ENCODE measurements at places on chromosomes 6 and 20.

- no peak for DNase-seq
These were observed 278.7 kb upstream of the PRND start for GRCh38 chr20:4443016-4443415.

DNA sequence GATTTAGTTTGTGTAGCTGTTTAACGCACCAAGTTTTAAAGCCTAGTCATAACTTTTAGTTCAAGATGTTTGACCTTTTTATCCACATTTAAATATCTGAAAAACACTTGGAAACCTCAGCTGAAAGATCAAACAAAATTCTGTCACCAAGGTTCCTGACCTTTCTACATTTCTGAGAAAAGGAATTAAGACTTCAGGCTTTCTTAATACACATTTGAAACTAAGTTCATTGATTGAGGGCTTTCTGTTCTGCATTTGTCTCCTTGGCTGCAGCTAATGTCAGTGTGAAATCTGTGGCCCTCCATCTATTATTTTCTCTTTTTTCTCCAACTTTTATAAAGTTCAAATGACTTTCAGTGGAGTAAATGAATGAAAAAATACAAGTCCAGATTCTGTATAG is 22.7 kb upstream of the FBXL4 start:
- DNase-seq, result no peak

GRCh38 chr20:36881331-36881730 is 5.4 kb downstream of the TLDC2 start:
- no peak for DNase-seq

- DNase-seq, result no peak
These were observed 431.6 kb downstream of the GJA1 start for GRCh38 chr6:121867095-121867494.

DNA sequence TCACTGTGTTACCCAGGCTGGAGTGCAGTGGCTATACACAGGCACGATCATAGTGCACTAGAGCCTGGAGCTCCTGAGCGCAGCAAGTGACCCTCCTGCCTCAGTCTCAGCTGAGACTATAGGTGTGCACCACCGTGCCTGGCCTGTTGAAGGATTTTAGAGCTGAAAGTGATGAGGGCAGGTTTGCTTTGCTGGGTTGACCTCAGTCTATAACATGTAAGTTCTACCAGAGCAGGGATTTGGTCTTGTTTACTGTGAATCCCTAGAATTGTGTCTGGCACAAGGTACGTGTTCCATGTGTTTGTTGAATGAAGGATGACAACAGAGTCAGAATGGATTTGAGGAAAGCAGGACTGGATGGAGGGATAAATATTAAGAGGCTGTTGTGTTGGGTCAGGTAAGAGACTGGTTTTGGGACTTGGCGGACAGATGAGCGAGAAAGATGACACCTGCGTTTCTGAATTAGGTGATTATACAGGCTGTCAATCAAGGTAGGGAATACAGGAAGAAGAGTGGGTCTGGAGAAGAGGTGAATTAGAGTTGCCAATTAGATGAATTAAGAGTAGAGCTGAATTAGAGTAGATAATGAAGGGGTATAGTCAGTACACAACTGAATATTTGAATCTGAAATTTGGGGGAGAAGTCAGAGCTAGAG is 6.5 kb downstream of the ASXL1 start:
- DNase-seq, result no peak

- no peak for DNase-seq
These were observed 9.0 kb downstream of the EMILIN3 start for GRCh38 chr20:41357424-41358163.

DNA sequence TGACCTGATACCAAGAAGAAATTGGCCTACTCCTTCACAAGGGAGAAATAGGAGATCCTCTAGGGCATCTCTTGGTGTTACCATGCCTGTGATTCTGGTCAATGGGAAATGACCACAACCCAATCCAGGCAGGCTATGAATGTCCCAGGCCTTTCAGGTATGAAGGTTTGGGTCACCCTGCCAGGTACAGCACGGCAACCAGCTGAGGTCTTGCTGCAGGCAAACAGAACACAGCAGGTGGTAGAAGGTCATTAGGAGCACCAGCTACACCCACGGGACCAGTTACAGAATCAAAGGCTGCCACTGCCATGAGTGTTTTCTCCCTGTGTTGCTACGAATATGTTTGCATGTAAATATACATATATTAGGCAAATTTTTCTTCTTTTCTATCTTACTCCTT is 202.3 kb downstream of the ERMARD start:
- no peak for DNase-seq

- DNase-seq, result no peak
These were observed 51.2 kb upstream of the ADGRF4 start for GRCh38 chr6:47647188-47647587.

- no peak for DNase-seq
These were observed 20.5 kb downstream of the PERP start for GRCh38 chr6:138086573-138087196.

- DNase-seq, result no peak
These were observed 32.1 kb downstream of the HECA start for GRCh38 chr6:139166956-139167313.

DNA sequence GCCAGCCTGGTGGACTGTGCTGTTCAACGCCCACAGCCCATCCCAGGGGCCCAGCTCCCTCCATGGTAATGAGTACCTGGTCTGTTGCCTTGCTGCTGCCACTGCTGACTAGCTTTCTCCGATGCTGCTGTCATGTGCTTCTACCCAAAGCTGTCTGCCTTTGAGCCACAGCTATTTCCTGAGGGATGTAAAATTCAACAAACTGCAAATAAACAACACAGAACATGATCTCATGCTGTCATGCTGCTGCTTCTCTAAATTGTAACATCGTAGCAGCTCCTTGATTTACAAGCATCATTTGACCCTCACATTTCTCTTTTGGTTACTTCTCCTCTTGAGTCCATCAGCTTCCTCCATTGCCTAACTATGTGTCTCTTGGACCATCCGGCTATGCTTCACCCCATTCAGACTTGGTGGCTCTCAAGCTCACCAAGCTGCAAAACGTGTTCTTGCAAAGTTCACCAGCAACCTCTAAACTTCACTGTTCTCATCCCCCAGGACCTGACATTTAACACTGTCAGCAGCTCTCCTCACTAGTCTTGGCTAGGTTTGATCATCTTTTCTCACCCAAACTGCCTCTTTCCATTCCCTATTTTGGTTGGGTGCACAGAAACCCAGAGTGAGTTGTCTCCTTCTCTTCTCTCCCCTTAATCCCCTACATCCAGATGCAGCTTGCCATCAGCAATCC is 54.6 kb downstream of the FYN start:
- DNase-seq, result no peak

DNA sequence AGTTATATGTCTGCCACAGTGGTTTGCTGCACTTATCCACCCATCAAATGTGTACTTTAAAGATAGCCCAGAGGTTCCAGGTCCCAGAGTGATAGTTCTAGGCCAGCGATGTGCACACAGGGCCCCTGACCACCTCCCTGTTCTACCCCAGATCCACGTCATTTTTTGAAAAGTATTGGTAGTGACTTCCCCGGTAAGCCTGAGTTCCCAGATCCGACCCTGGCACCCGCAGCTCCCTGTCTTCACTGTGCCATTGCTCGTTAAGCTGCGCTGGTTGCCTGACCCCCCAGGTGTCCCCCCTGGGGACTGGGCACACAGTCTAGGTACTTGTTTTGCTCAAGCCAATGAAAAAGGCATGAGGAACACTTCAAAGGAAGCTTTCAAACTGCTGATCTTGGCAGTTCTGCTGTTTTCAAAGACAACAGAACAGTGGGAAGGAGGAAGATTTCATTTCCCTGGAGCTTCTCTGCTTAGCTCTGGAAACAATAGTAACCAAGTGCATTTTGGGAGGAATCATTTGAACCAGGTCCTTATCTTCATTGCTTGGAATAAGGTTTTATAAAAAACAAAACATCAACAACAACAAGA is 116.3 kb upstream of the TAB2 start:
- no peak for DNase-seq

DNA sequence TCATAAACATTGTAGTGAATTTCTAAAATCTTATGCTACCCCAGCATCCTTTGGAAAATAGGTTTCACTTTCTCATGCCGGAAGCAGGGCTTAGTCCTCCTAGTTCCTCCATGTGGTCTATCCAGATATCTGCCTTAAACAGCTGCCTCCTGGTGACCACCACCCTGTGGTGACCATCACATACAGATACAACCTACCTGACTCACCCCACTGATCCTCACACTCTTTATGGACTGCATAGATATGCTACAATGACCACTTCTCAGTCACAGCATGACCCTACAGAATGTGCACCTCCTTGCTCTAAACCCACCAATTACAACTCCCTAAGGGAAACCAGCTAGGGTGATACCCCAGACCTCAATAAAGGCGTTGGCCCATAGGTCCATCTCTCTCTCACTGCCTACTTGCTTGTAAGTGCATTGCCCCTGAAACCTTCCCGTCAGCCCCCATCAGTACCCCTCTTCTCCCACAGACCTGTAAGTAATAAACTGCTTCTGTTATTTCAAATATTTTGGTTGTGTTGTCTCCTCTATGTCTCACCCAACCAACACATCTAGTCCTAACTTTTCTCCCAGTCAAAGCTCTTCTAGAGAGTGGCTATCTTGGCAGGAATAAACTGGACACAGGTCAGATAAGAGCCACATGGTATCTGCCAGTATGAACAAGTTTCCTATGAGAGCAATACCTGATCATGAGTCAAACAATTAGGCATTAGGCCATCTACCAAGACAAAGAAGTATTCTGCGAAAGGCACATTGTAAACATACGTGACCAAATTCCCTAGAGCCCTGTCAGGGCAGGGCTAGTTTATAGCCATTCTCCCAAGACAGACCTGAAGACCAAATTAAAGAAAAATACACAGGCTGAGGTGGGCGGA is 39.4 kb upstream of the PLEKHG1 start:
- DNase-seq, result no peak

DNA sequence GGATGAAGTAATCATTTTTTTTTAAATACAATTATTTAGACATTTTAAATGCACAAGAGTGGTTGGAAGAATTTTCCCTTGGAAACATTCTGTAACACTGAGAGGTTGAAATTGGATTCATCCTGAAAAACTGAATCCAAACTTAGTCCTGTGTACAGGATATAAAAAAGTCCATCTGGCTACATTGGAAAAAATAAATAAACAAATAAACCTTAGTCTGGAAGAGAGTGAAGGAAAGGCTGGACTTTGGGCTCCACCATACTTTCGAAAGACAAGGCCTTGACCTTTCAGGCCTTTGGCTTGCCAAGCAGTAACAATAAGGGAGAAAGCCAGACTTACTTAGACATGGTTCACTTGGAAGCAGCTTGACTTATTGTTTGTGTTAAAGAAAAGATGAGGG is 664.3 kb downstream of the TENT5A start:
- DNase-seq, result no peak

- DNase-seq, result peak; percentile 34
These were observed 55.5 kb downstream of the FOXC1 start for GRCh38 chr6:1665214-1665613.

DNA sequence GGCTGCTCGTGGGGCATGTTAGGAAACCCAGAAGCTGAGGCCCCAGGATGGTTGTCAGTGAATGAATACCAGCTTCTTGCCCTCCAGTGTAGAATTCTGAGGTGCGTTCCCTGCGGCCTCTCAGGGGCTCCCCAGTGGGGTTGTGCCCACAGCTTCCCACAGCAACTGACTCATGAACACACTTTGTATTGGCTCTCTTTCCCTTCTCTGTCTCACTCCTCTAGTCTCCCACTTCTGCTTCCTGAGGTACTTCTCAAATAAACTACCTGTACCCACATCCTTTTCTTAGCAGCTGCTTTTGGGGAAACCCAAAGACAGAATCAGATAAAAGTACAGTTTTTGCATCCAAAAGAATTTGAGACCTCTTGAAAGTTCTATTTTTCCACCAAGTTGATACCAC is 107.7 kb upstream of the JAG1 start:
- no peak for DNase-seq

GRCh38 chr6:40506954-40507353 is 80.2 kb downstream of the LRFN2 start:
- no peak for DNase-seq

DNA sequence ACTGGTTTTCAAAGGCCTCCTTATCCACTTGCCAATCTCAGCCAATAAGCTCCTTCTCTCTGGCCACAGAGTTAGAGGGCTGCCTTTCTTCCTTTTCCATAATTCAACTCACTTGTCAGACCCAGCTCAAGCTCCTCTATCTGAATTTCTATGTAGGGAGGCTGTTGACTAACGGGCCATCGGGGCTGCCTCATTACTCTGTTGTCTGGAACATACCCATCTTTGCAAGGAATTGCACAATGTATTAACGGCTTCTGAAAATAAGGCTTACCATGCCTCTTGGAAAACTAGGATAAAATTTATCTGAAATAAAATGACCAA is 28.5 kb upstream of the KIF6 start:
- DNase-seq, result no peak

DNA sequence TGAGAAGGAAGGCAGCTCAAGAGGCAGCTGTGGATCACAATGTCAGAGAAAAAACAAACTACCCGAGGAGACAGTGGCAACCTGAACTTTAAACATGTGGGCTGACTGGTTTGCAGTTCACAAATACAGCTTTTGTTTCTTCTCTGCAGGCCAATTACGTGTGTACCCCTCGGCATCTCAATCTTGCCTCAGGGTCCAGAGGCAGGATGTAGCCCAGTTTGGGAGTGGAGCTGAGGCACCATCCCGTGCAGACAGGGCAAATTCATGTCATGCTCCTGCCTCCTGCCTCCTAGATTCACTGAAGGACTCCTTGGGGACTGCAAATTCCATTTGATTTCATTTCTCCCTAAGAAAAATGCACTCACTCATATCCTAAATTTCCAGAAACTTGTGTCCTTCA is 94.2 kb upstream of the KCNK16 start:
- no peak for DNase-seq

DNA sequence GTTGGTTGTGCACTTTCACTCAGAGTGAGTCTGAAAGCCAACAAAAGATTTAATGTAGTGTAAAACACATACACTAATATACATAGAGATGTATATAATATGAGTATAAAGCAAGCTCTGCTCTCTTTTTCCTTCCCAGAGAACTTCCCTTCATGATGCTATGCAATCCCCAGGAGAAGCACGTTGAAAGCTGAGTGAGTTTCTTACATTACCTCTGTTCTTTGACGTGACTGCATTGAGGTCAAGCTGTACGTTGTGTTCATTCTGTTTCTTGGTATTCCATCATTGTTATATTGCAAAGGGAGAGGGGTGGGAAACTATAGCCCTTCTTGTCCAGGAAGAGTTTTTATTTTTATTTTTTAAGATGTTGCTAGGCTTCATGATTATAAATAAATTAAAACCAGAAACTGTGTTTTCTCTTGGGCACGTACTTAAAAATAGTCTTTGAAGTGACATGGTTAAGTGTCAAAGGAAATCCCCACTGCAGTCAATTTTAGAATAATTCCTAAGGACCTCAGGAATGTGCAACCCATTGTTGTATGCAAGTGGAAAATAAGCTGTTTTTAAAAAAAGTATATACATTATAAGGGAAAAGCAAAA is 651.0 kb downstream of the CD109 start:
- DNase-seq, result no peak

DNA sequence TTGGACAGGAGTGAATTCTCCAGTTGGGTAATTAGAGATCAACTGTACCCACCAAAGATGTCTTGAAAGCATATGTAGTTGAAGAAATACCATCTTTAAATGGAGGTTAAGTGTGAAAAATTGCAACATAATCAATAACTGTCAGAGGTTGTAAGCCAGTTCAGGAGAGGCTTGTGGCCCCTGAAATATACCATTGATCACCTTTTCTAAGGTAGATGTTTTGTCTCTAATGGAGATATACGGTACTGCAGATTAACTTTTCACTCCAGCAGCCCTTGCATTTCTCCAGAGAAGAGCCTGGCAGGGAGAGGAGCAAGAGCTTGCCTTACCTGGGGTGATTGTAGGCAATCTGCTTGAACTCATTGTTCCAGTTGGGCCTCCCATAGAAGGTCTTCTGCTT is 48.8 kb downstream of the NOX3 start:
- DNase-seq, result no peak
